ENCODE measurements at places on chromosomes 6 and 20.

GRCh38 chr6:111658462-111659154 is 52.9 kb upstream of the TRAF3IP2 start:
- DNase-seq, result no peak

- no peak for DNase-seq
Measured at GRCh38 chr6:26092443-26092842, 5.2 kb downstream of the HFE start.

GRCh38 chr6:161242113-161242512 is 31.7 kb downstream of the AGPAT4 start:
- DNase-seq, result no peak

- DNase-seq, result no peak
Measured at GRCh38 chr20:57868310-57868709, 158.5 kb upstream of the PMEPA1 start.

DNA sequence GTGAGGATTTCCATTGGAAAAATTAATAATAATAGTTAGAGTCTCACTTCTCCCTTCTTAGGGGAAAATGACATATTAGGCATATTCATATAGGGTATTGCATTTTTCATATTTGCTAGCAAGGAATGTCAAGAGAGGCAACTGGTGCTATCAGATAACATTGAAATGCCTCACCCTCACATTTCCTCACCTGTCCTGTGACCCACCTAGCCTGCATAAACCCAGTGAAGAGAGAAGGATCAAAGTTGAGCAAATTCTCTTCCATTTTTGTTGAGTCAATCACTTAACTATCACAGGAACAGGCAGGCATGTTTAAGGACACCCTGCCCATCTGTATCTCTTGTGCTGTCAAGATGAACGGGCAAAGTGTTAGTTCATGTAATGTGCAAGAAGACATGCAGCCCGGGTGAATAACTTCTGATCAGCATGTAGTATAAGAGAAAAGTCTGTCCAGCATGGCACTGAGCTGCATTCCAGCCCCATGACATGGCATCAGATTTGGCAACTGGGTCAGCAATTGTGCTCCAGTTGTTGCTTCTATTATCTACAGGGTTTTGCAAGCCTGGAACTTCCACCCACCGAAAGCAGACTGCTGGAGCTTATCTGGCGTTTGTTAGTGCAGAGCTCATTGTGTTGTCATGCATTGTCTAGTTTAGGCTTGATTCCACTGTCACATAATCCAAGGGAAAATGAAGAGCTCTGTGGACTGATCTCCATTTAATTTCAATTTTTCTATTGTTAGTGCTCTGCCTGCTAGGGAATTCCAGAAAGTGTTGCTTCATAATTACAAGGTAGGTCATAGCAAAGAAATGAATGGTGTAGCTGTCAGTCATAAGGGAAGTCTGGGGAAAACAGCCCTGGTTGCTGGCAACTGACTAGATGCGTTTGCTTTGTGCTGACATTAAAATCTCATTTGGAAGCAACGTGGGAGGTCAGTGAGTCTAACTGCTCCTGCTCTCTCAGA is 138.4 kb upstream of the TNFAIP3 start:
- DNase-seq, result peak; percentile 69

- no peak for DNase-seq
Measured at GRCh38 chr6:106688177-106688951, 59.0 kb downstream of the QRSL1 start.

DNA sequence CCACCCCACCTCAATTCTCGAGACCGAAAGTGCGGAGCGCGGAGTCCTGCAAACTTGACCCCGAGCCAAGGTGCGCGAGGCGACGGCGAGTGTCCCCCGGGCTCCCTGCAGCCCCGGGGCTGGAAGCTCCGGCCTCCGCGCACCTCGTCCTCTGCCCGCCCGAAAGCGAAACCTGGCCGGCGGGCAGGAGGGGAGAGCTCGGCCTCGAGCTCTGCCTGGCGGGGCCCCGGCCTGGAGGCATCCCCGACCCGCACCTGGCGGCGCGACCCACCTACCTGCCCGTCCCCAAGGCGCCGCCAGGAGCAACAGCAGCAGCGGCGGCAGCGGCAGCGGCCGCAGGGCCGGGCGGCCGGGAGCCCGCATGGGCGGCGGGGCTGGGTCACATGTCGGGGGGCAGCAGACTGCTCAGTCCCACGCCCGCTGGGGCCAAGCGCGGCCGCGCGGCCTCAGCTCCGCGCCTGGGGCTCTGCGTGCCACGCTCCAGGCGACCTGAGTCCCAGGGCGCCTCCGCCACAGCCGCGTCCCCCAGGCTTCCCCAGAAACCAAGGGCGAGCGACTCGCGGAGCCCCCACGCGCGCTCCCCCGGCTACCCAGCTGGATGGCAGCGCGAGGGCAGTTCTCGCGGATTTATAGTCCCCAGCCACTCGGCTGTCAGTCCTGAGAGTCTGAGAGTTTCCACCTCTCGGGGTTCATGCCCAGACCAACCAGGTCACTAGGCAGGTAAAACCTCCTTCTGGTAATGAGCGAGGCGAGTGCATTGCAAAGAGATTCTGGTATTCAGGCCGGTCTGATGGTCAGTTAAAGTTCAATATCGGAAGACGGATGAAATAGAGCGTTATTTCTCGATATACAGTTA is at the start of gene IL20RA:
TSS of gene IL20RA (minus strand) at position 600 of the 856 bp plus-strand sequence. CDS start at position 363, 237 bp downstream.
- no peak for DNase-seq

- DNase-seq, result peak; percentile 58
Measured at GRCh38 chr6:150336299-150336698, 32.5 kb upstream of the IYD start.

DNA sequence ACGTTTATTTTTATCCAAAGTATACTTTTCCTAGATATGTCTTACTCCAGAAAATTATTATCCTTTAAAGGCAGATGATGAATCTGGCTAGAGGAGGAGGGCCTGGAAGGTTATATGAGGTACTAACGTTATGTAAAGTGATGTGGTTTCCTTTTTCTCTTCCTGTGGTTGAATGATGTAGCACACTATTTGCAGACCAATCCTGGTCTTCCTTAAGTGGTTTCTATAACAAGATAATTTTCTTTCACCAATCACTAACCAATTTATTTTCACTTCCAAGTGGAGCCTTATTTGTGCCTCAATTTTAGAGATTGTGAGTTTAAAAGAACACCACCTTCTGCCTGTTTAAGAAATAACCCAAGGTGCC is 154.6 kb upstream of the SOX4 start:
- DNase-seq, result no peak

- DNase-seq, result no peak
Measured at GRCh38 chr6:21208796-21209186, 384.8 kb upstream of the SOX4 start.

All from A172 (cell line).